NCI-H1694 treated with DMSO at 0.1 percent for 48 hours (cell line): ENCODE measurements at places on chromosomes 6 and 20.

DNA sequence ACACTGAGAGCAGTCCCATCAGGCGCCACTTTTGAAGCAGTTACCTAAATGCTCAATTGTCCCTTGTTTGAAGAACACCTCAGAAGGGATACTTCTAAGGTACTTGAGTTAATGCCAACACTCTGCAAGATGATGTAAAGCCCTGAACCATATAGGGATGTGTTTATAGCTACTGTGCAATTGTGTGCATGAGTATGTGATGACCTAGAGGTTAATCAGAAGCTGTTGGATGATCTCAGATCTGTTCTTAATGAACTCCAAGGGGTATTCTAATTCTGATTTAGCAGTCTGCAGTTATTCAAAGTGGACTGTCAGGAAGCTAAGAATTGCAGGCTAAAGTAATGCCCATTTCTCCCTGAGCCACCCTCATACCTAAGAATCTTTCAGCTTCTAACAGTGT lies 158.3 kb downstream of the TMEM242 start:
- DNase-seq = no peak

GRCh38 chr6:90105506-90106170 lies 191.0 kb downstream of the BACH2 start:
- DNase-seq = no peak

GRCh38 chr6:126367849-126368248 lies 27.9 kb downstream of the CENPW start:
- no peak for DNase-seq

- no peak for DNase-seq
Observed at GRCh38 chr6:6781873-6782227, 193.3 kb downstream of the LY86 start.

GRCh38 chr6:144295211-144295610 lies 10.1 kb downstream of the UTRN start:
- DNase-seq = no peak

GRCh38 chr6:11214901-11215300 lies 17.6 kb downstream of the NEDD9 start:
- DNase-seq = no peak
